ENCODE measurements at places on chromosomes 6 and 20. TPM values are rescaled to one million over a fixed set of nuclear protein-coding genes. Genes with fewer than 3 reads are reported as not detected.

The PAX1 gene
- total RNA-seq = not detected

The HDGFL1 gene
- 14.6 TPM for total RNA-seq

The HSD17B8 gene
- total RNA-seq = 43.7 TPM

The PNLDC1 gene
- total RNA-seq = 5.6 TPM

The LINC00237 gene
- total RNA-seq = not detected

Measured in prostate gland (tissue), 2 donors.